Substantia nigra (tissue), 51 donors: ENCODE measurements at places on chromosomes 5 and 9.

GRCh38 chr9:72932619-72933018, 20.2 kb downstream of the ALDH1A1 start:
- no peak for DNase-seq

DNA sequence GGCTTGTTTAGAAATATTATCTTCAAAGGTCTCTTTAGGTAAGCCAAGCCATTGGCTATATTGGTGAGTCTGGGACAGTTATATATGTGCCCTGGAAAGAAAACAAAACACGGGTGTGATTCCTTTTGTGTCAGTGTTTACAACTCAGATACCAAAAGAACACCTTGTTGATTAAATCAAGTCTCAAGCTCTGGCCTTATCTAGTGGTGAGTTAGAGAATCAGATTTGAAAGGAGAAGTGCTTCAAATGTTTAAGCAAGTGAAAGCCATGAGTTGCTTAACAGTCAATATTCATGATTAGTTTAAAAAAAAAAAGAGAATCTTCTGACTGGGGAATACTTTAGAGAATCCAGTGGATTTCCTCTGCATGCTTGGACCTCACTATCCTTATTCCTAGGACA, 68.3 kb downstream of the IQGAP2 start:
- DNase-seq: no peak

DNA sequence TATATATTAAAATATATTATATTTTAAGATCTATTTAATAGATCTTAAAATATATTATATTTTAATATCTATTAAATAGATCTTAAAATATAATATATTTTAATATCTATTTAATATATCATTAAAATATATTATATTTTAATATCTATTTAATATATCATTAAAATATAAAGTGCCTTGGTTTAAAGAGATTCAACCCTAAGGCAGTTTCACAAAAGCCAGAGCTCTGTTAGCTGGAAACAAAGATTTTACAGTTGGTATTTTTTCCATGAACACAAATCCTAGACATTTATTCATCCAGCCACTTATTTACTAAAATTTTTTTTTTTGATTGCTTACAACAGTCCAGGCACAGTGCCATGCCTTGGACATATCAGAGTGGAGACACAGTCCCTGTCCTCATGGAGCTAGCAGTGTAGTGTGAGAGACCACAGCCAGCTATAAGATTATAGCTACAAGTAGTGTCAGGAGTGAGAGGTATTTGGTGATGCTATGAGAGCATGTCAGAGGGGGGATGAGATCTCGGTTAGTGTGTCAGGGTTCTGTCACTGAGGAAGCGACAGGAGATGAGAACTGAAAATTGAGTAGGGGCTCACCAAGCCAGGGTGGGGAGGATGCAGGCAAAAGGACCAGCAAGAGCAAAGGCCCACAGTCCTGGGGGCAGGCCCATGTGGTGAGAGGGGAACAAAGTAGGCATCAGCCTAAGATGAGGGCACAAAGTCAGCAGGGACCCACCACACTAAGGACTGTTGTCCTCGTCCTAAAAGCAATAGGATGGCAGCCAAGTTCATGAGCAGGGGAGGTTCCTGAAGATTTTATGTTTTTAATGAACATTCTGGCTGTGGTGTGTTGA, 74.5 kb downstream of the FBXO38 start:
- DNase-seq: no peak

DNA sequence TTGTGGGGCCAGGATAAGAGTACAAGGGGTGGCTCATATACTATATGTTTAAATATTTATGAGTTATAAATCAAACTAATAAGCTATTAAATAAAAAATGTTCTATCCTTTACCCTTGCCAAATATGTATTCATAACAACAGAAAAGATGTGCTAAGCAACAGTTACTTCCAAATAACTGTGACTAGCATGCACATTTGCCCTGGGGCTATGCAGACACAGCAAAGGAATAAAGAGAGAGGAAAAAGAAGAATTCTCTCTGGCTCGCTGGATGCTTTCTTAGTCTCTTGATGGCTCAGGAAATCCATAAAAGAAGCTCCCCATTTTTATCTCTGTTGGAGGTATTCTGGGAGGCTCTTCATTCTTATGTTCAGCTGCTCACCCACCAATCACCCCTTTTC, 182.4 kb upstream of the ATP10B start:
- no peak for DNase-seq

GRCh38 chr5:143227301-143227700, 176.2 kb downstream of the NR3C1 start:
- no peak for DNase-seq

DNA sequence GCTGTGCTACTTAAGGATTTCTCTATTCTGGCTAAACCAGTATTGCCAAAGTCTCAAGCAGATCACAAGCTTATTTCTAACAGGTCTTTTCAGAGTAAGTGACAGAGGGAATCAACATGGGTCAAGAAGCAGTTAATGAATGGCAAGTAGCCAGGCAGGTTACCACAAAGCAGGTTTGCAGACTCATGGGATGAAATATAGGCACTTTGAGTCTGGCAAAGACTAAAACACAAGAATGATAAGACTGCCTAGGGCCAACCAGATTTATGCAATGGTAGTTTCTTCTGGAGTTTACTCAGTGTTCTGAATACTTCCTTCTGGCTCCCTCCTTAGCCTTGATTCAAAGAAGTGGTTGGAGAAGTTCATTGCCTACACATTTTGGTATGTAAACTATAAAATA, 3.6 kb downstream of the HMGCS1 start:
- no peak for DNase-seq

DNA sequence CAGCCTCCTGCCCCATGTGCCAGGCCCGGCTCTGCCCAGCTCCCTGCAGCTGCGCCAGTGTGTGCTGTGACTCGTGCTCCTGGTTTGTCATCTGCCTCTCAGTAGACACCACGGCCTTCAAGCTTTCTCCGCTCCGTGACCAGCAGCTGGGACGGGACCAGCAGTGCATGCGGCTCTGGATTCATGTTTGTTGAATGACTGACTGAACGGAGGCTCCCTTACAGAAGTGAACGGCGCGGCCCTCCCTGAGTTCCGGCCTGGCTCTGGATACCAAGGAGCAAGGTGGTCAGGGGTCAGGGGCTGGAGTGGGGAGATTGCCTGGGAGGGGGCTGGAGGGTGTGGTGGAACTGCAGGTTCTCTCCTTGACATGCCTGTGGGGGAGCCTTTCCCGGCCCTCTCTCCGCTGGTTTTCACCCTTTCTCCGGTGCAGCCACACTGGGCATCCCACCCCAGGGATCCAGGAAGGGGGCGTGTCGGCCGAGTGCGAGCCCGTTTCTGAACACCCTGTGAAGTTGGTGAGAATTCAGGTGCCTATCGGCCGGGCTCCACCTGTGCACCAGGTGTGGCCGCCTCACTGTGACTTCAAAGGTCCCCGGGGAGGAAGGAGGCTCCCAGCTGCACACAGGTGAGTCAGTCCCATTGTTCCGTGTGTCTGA, 11.1 kb upstream of the CEP72 start:
- no peak for DNase-seq

DNA sequence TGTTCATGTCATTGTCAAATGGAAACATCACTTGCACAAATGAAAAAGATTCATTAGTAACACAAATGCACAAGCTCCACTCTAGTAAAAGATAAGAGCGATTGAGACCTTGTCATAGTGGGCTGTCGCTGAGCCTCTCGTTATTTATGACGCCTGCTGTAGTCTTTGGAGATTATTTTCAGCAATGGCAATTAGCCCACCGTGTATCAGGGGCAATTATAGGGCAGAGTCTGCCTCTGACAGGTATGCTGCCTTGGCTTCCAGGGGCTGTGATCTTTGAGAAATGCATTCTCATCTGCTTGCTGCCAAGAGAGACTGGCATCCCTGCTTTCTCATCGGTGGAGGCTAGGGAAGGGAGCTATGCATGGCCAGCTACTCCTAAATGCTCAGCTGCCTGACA, 426.8 kb upstream of the CLINT1 start:
- DNase-seq: no peak

DNA sequence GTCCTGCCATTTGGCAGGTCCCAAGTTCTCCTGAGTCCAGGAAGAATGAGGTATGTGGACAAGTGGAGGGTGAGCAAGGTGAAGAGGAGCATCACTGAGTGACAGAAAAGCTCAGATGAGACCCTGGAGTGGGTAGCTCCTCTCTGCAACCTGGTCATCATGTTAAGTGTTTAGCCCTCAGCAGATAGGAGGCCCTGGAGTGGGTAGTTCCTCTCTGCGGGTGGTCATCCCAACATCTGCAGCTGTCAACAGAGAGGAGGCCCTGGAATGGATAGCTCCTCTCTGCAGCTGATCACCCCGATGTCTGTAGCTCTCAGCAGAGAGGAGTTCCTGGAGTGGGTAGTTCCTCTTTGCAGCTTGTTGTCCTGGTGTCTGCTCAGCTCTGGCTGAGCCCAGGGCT, 48.4 kb downstream of the NDUFAF2 start:
- no peak for DNase-seq

- no peak for DNase-seq
Observed at GRCh38 chr5:156378159-156378558, 51.2 kb downstream of the SGCD start.

DNA sequence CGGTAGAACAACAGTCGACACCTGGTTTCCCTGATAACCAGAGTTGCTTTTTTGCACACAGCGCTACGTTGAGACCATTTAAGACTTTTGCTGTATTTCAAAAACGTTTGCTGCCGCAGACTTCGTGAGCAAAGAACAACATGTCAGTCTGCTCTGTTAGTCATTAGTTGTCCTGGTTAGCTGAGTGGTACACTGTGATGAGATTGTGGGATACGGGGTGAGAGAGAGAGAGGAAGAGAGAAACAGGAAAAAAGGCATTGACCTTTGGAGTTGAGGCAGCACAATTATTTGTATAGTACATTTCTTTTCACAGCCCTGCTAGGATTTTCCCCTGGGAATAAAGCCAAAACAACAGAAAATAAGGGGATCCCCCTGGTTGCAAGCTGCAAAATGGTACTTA, 306.1 kb upstream of the WWC1 start:
- DNase-seq: no peak

GRCh38 chr9:125988479-125989050, 241.4 kb downstream of the PBX3 start:
- no peak for DNase-seq

GRCh38 chr9:133771486-133772482, 33.6 kb upstream of the SARDH start:
- DNase-seq: no peak

DNA sequence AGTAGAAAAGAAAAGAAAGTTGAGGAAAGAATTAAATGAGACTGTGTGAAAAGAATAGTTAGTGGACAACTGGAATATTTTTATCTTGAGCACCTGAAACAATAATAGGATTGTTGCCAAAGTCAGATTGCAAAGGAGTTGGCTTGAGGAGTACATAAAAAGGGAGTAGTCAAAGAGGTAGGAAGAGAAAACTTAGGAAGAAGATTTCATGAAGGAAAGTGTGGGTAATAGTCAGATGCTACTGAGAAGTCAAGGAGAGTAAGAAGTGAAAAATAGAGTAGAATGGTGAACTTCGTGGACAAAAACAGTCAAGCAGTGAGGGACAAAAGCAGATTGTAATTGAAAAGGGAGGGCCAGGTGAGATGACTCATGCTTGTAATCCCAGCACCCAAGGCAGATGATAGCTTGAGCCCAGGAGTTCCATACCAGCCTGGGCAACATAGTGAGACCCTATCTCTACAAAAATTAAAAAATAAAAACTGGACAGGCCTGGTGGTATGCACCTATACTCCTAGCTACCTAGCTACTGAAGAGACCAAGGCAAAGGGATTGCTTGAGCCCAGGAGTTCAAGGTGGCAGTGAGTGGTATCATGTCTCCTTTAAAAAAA, 178.9 kb downstream of the NIPBL start:
- DNase-seq: no peak
